Activated CD4-positive, alpha-beta T cell treated with anti-CD3 and anti-CD28 coated beads, Interleukin-10, Interleukin-2, amounts not matched to agents 100 ng/mL and 50 ng/mL, durations not matched to agents 16 hours and 8 hours (primary cell): ENCODE measurements at places on chromosomes 1 and 21.

DNA sequence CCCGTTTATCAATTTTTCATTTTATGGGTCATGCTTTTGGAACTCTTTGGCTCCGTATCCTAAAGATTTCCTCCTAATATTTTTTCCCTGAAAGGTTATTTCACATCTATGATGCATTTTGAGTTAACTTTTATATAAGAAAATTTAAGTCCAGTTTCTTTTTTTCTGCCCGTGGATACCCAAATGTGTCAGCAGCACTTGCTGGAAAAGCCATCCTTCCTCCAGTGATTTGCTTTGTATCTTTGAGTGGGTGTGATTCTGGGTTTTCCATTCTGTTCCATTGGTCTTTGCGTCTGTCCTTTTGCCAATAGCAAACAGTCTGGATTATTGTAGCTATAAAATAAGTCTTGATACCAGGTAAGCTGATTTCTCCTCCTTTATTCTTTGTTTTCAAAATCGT lies 15.6 kb upstream of the ABCG1 start:
- DNase-seq, result no peak

- DNase-seq, result no peak
Measured at GRCh38 chr21:28590676-28591075, 402.0 kb downstream of the LTN1 start.

- DNase-seq, result no peak
Measured at GRCh38 chr1:62184336-62184735, 10.3 kb upstream of the L1TD1 start.

GRCh38 chr1:230291731-230292620 lies 134.2 kb downstream of the PGBD5 start:
- no peak for DNase-seq

DNA sequence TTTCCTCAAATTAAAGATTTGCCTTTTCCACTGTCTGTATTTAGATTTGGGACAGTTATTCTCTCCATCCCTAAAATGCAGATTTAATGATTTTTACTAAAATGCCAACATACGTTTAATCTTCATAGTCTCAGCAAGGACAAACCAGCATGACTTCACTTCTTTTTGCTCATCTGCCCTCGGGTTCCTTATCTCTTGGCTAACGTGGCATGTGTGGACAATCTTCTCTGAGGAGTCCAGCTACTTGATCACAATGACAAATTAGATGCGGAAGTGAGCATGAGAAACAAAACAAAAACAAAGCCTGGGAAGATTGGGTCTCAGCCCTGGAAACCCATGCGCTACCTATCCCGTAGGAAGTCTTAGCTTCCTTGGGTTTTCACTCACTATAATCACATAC lies 1.0 kb downstream of the MRAP start:
- no peak for DNase-seq

DNA sequence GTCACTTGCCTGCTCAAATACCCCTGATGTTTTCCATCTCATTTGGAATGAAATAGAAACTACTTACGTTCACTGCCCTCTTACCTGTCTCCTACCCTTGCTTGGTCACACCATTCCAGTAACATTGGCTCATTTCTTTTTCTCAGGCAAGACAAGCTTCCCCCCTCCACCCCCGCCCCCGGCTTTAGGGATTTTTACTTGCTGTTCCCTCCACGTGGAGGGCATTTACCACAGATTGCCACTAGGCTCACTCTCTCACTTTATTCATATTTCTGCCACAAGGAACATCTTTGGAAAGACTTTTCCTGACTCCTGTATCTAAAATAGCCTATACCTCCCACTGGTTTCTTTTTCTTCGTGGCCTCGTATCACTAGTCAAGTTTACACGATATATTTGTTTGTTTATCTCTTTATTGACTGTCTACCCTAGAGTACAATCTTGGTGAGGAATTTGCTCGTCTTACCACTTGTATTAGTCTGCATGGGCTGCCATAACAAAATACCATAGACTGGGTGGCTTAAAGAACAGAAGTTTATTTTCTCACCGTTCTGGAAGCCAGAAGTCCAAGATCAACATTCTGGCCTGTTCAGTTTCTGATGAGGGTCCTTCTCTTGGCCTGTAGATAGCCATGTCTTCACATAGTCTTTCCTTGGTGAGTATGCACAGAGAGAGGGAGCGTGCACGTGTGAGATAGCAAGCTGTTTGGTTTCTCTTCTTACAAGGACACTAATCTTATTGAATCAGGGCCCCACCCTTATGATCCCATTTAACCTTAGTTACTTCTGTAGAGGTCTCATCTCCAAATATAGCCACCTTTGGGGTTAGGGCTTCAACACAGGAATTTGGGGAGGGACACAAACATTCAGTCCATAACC lies 126.2 kb downstream of the NRDC start:
- DNase-seq, result no peak

- DNase-seq, result no peak
Measured at GRCh38 chr1:30286241-30286987, 437.0 kb downstream of the MATN1 start.

DNA sequence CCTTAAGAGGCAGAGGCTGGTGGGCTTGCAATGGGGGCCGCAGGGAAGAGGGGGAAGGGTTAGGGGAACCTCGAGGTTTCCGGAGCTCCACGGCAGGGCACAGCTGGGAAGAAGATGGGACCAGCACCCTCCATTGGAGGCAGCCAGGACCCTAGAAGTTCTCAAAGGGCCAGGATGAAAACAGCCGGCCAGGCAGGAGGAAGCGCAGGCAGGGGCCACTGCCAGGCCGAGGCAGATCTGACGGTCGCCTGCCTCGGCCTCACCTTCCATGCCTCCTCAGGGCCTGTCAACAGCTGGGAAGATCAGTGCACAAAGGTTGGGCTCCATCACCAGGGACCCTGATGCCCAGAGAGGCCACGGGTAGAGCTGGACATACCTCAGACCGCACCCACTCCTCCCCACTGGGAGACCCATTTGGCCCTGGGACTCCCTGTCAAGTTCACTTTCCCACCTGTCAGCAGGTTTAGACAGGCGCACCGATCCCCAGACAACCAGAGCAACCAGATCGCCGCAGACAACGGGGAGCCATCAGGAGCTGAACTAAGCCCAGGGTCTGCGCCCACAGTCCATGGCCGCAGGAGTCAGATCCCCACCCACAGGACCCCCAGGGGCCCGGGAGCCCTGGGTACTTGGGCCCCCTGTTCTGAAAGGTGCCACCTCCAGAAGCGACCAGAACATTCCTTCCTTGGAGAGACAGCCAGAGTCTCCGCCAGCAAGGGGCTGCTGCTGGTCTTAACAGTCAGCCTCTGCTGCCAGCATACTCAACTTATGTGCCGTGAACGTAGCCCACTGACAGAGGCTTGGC lies 2.2 kb downstream of the SLC19A1 start:
- no peak for DNase-seq

DNA sequence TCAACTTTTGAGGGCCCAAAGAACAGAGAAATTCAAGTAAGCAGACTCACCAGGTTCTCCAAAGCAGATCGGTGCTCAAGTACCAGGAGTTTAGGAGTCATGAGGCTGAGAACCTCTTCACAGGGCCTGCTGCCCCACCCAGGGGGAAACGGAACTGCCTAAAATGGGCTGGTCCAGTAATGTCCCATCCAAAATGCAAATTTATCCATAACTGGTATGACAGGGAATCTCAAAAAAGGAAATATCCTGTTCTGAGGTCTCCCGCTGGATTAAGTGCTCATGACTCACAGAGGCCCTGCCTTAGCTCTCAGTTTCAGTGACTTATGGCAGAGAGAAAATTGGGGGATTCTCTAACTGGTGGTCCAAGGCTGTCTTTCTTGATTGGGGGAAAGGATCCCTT lies 9.3 kb downstream of the SPRR2G start:
- DNase-seq, result no peak

GRCh38 chr1:105678334-105678733 lies 1378.1 kb upstream of the PRMT6 start:
- no peak for DNase-seq

- peak; percentile 45 for DNase-seq
Measured at GRCh38 chr1:50976111-50976889, 6.3 kb downstream of the CDKN2C start.

- no peak for DNase-seq
Measured at GRCh38 chr1:87885278-87886025, 556.8 kb downstream of the LMO4 start.

- DNase-seq, result peak; percentile 66
Measured at GRCh38 chr1:165841582-165842017, 14.2 kb downstream of the UCK2 start.

DNA sequence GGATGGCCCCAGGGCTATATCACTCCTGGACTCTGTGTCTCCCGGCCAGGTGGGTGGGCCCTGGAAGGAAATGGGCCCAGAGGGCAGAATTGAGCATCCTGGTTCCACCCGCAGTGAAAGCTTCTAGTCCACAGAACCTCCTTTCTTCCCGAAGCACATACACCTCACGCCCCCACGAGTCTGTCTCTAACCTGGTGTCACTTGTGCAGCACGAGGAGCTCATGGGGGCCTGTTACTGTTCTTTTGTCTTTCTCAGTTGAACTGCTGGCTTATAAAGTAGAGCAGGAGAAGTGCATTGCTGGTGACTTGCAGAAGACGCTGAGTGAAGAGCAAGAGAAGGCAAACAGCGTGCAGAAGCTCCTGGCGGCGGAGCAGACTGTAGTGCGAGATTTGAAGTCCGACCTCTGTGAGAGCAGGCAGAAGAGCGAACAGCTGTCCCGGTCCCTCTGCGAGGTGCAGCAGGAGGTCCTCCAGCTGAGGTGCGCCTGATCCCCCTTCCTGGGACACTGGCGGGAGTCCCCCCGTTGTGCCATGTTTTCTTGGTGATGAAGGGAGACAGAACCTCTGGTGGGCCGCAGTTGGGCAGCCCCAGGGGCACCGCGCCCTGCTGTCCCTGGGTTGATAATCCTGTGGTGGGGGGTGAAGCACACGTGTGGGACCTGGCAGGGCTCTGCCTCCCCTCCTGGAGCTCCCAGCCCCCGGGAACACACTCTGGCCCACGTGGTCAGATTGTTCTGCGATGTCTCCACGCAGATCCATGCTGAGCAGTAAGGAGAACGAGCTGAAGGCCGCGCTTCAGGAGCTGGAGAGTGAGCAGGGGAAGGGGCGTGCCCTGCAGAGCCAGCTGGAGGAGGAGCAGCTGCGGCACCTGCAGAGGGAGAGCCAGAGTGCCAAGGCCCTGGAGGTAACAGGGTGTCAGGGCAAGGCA lies 28.7 kb upstream of the DIP2A start:
- DNase-seq, result no peak

- DNase-seq, result no peak
Measured at GRCh38 chr1:168266644-168267186, 14.0 kb upstream of the TBX19 start.

- no peak for DNase-seq
Measured at GRCh38 chr1:110548381-110548780, 29.4 kb upstream of the KCNA10 start.

GRCh38 chr1:18179009-18179408 lies 71.4 kb downstream of the IGSF21 start:
- no peak for DNase-seq

- DNase-seq, result no peak
Measured at GRCh38 chr1:53909946-53910345, 16.0 kb downstream of the DIO1 start.
